ELR (cell line): ENCODE measurements at places on chromosomes 11 and 22.

- DNase-seq: peak; percentile 20
Observed at GRCh38 chr11:120674542-120674941, 163.0 kb downstream of the GRIK4 start.

GRCh38 chr11:111733611-111734088 is 32.5 kb downstream of the PPP2R1B start:
- no peak for DNase-seq

DNA sequence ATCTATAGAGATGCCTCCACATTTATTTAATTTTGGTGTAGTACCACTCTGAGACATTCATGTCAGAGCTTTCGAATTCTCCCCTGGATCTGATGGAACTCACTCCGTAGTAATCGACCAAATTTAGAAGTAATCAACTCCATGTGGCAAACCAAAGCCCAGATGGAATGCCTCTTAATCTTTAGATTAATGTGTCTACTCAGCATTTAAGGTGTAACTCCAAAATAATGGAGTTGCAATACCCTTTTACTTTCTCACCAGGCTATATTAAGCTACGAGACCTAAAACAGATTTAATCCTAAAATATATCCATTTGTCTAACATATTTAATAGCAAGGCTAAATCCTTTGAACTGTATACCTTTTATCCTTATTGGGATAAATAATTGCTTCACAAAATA is 473.3 kb downstream of the CNTN5 start:
- no peak for DNase-seq

DNA sequence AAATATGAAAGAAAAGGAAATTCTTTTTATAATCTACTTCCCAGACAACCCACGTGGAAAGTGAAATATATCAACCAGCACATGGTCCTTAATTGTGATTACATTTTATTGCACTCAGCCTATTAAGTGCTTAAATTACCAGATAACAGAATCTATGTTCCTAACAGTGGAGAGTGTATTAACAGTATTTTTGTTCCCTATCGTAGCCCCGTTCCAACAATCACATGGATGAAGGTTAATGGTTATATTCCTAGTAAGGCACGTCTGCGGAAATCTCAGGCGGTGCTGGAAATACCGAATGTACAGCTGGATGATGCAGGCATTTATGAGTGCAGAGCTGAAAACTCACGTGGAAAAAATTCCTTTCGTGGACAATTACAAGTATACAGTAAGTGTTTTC is 626.1 kb upstream of the ARHGAP42 start:
- peak; percentile 26 for DNase-seq

DNA sequence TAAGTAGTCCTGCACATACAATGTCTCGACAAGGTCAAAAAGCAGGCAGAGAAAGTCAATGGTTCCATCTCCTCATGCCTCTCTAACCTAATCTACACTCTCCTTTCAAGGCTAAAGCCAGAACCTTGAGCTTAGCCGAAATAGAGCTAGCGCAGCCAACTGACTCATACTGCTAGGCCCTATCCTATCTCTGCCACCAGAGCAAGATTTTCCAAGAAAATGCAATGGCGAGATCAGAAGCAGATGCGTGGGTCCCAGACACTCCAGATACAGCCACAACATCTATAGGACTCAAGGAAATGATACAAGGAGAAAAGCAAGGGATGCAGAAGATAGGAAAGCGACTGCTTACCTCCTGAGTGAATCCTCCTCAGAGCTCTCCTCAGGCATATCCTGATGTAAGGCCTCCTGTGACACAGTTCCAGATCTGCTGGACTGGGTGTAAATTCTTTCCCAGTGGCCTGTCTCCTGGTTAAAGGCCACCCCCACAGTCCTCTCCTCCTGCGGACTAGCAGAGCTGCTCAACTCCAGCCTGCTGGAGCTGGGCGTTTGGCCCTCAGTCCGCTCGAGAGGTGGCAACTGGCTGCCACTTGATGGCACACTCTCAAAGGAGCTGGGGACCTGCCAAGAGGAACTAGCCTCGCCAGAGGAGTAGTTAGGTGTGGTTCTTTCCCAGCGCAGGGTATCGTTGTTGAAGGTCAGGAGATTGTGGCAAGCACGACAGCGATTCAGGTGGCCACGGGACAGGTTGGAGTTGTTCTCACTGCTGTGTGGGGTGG is 52.0 kb downstream of the AMBRA1 start:
- no peak for DNase-seq

DNA sequence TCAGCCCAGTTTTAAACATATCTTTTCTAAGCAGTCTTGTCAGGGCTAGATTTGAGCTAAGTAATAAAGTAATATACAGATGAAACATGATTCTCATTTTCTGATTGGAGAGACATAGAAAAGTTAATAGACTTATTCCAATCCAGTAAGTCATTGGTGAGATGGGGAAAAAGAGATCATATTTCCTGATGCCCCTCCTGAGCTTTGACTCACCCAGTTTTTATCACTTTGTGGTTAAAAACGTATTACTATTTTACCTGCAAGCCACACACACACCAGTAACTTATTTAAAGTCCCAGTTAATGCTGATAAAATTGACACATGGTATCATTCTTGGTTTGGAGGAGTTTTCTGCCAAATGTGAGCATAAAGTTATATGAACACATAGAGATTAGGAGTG is 306.8 kb downstream of the CADM1 start:
- DNase-seq: no peak

DNA sequence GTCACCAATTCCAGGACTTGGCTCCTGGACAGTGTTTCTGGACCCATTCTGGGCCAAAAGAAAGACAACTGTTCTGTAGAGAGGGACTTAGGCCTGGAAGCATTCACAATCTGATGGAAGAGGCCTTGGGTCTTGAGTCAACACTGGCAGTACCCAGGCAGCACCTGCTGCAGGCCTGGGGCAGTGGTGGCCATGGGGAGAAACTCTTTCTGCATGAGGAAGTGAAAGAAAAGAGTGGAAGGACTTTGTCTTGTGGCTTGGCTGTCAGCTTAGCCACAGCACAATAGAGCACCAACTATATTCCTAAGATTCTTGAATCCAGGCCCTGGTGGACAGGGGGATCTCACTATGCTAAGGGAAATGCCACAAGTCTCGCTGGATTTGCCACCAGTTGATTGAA is 70.6 kb downstream of the CTSC start:
- DNase-seq: no peak

GRCh38 chr22:37740455-37741311 is 43.8 kb downstream of the TRIOBP start:
- no peak for DNase-seq

- DNase-seq: no peak
Observed at GRCh38 chr11:96339706-96340554, 3.1 kb downstream of the MAML2 start.

DNA sequence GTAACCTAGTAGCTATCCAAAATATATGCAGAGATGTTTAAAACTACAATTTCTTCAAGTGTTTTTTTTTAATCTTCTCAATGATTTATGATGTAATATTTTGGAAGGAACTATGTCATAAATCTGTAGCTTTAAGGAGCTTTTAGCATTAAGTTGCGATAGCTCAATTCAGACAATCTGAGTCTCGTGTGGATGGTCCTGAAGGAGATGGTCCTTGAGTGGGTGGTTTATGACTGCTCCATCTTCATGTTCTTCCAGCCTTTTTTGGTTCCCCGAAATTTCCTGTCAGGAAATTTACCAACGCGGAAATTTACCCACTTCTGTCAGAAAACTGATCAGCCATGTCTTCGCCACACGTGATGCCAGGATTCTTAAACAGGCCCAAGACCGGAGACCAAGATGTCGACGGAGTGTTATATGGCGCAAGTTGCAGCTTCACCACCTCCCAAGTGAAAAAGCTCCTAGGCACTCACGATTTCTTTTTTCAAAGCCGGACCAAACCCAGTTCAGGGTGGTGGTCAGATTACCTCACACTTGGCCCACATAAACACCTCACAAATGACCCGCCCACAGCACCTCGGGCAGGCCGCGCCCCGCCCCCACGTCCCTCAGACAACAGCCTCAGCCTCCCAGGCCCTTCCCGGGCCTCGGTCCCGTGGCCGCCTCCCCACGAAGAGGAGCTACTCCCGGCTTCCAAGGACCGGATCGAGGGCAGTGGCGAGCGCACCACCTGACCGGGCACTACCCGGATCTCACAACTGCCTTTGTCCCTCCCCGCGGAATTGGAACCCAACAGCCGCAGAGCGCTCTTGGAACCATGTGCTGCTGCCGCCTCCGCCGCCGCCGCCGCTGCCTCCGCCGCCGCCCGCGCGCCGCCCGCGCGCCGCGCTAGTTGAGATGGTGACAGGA is at the start of gene MORC2:
MORC2 (minus strand) TSS at position 760 of the 909 bp plus-strand sequence. CDS start 885 bp downstream, outside the sequence.
- DNase-seq: no peak
